AG10803 (cell line): ENCODE measurements at places on chromosomes 12 and 14.

DNA sequence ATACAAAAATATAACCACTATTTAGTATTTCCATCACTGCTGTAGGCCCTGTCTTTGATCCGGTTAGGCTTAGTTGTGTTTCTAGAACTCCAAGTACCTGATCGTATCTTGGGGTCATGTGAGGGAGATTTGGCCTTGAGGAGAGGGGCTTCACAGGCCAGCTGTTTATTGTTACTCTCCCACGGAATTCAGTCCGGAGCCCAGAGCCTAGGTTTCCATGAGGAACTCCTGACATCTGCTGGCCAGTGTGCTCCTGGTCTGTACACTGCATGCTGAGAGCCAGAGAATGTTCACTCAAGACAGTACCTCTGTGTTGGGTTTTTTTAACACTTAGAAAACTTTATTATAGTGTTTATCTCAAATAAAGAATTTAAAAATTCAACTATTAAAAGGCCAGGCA lies 341.0 kb upstream of the TMEM132C start:
- DNase-seq = peak; percentile 51

DNA sequence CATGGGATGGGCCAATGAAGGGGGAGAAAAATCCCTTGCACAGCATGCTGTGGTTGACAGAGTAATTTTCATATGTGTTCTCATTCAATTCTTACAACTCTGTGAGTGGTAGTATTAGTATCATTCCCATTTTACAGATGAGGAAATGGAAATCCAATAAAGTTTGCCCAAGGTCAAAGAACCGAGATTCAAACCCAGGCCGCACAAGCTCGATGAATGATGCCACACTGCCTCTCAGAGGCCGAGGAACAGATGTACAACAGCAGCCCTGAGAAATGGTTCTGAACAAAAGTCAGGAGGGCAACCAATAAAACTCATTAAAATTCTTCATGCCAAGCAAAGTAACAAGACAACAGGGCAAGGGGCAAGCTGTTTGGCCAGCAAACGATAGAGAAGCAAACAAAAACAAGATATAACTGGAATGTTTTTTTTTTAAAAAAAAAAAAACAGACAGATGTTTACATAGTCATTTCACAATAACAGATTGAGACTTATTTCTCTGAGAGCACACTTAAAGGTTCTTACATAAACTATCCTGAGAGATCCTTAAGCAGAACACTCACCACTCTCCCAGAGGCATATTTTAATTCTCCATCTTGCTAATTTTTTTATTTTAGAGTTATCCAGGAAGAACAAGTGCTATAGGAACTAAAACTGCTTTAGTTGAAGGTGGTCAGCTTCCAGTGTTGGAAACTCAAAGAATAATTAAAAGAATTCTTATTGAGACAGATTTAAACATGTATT lies 85.8 kb downstream of the EXOC5 start:
- no peak for DNase-seq

GRCh38 chr12:70399311-70399710 lies 33.2 kb downstream of the KCNMB4 start:
- DNase-seq = no peak

DNA sequence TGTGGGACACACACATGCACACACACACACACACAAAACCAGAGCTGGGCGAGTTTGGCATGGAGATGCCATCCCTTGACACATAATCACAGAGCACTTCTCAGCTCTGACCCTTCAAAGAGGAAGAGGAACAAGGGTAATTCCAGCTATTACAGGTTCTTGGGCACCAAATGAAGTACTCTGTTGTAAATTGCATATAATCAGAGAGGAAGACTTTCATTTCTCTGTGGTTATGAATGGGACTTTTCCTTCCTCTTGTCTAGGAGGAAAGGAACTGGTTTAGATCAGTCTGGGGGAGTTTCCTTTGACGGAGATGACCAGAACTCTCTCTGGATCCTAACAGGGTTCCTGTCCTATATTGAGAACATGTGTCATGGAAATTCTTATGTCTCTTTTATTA lies 26.4 kb upstream of the FGF6 start:
- DNase-seq = no peak

GRCh38 chr12:57157588-57158173 lies 10.3 kb upstream of the LRP1-AS start:
- DNase-seq = no peak

GRCh38 chr12:57086493-57087009 lies 2.4 kb upstream of the NAB2 start:
- DNase-seq = peak; percentile 67

DNA sequence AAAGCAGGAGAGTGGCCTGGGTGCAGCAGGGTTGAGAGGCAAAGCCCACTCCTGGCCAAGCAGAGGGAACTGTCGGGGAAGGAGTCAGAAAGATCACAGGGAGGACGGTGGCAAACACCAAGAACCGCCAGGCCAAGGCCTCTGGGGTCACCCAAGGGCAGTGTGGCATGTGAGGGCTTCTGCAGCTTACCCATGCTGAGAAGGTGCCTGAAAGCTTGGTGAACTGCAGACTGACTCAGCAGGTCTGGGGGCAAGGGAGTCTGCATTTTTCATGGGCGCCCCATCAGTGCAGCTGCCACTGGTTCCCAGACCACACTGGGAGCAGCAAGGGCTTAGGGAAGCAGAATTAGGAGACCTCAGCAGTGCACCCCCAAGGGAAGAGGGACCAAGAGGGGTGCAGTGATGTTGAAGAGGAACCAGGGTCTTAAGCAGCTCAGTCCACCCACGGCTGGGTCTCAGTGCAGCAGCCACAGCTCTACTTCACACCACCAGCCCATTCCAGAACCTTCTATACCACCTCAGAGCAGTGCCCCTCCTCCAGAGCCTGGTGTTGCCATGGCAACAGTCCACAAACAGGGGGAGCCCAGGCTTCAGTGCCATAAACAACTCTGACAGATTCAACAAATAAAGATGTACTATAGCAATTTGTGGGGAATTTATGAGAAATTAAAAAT lies 59.4 kb downstream of the ITPK1 start:
- DNase-seq = no peak
